ENCODE measurements at places on chromosomes 13 and 19.
A peak's percentile ranks its signal among the peaks of the same experiment; 100 is the strongest.

DNA sequence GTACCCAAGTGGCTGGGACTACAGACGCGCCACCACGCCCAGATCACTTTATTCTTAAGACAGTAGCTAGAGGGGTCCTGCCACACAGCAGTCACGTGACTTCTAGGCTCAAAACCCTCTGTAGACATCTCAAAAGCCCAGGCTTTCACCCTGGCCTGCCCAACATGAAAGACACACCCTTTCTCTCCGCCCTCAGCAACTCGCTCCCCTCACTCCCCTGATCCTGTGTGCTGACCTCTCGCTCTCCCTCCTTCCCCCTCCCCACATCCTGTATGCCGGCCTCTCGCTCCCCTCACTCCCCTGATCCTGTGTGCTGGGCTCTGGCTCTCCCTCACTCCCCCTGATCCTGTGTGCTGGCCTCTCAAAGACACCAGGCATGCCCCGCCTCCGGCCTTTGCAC, 77.4 kb downstream of the SLC15A1 start:
- no peak for DNase-seq

GRCh38 chr19:35879770-35880317, 11.5 kb downstream of the APLP1 start:
- peak; percentile 80 for DNase-seq

DNA sequence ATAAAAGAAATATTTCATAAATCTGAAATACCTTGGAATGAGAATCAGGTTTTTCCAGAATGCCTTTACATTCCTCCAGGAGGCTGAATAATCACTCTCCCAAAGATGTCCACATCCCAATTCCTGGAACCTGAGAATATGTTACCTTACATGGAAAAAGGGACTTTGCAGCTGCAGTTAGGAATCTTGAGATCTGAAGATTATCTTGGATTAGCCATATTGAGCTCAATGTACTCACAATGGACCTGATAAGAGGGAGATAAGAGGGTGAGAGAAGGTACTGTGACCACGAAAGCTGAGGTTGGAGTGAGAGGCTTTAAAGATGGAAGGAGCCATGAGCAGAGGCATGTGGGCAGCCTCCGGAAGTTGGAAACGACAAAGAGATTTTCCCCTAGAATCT, 36.8 kb upstream of the MBNL2 start:
- DNase-seq = no peak

DNA sequence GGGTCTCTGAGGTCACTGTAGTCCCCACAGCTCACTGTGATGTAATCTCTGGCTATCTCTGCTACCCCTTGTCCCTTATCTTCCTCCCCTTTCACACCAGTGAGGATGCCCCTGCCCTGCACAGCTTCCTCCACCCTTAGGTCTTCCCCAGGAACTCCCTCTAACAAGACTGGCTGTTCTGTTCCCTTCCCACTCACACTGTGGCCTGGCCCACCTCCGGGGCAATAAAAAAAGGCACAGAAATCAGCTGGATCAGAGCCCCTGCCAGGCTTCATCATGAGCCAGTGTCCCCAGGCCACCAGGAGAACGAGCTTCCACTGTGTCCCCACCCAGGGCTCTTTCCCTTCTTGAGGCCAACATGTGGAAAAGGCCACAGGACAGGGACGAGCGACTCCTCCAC, 4.6 kb downstream of the CEACAM3 start:
- no peak for DNase-seq

GRCh38 chr19:18308948-18309325, 13.9 kb downstream of the LSM4 start:
- DNase-seq = no peak

- no peak for DNase-seq
Observed at GRCh38 chr19:6221220-6221877, 58.4 kb downstream of the MLLT1 start.

- DNase-seq = no peak
Observed at GRCh38 chr13:99431927-99432608, 69.2 kb upstream of the TM9SF2 start.

DNA sequence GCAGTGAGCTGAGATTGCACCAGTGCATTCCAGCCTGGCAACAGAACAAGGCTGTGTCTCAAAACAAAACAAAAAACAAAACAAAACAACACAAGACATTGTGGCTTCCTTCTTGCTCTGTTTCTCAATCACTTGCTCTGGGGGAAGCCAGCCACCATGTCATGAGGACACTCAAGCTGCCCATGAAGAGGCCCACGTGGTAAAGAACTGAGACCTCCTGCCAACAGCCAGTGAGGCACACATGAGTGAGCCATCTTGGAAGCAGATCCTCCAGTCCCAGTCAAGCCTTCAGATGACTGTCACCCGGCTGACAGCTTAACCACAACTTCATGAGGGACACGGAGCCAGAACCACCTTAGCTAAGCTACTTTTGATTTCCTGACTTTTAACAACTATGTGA, 25.2 kb downstream of the CPT1C start:
- no peak for DNase-seq

DNA sequence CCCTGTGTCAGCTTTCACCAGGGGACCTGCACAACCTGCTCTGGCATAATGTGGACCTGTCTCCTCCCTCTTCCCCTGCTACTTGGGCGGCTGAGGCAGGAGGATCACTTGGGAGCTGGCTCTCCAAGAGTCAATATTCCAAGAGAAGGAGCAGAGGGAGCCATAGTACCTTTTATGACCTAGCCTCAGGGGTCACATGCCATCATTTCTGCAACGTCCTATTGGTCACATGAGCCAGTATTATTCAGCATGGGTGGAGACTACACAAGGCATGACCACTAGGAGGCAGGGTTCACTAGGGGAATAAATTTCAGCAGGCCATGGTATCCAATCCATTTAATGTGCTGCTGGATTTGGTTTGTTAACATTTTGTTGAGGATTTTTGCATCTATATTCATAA, 12.0 kb upstream of the SHFL start:
- peak; percentile 30 for DNase-seq

- no peak for DNase-seq
Observed at GRCh38 chr13:94343243-94343585, 136.3 kb downstream of the DCT start.

DNA sequence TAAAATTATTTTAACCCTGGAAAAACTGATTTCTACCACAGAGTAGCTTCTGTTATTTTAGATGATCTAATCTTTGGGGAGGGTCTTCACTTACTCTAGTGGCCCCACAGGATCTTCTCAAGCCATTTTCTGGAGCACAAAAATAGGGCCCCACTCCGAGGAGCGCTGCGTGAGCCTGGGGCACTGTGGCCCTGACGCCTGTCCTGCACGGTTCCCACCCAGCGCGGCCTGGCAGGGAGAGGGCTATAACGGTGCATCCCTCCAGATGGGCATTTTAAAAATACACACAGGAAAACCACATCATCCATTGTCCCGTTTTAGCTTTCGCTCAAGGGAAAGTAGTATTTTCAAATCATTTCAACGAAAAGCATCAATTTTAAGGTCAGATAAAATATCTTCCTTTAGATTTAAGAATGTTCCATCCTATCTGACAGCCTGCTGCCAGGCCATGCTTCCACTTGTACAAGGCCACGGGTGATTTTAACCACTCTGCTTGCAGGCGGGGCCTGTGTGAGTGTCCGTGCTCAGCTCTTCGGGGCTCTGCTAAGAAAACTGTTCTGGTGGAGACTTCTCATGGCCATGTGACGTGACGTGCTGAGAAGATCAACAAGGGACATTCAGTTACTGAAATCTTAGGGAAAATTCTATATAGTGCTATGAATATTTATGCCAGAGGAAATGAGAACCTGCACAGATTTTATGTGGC, 683.8 kb upstream of the SGCG start:
- DNase-seq = no peak

GRCh38 chr13:114017028-114017630, 43.3 kb upstream of the C13orf46 start:
- DNase-seq = no peak

- DNase-seq = no peak
Observed at GRCh38 chr19:39098365-39099269, 14.4 kb downstream of the ACP7 start.

GRCh38 chr13:36778083-36778671, 40.8 kb upstream of the RFXAP start:
- DNase-seq = no peak

DNA sequence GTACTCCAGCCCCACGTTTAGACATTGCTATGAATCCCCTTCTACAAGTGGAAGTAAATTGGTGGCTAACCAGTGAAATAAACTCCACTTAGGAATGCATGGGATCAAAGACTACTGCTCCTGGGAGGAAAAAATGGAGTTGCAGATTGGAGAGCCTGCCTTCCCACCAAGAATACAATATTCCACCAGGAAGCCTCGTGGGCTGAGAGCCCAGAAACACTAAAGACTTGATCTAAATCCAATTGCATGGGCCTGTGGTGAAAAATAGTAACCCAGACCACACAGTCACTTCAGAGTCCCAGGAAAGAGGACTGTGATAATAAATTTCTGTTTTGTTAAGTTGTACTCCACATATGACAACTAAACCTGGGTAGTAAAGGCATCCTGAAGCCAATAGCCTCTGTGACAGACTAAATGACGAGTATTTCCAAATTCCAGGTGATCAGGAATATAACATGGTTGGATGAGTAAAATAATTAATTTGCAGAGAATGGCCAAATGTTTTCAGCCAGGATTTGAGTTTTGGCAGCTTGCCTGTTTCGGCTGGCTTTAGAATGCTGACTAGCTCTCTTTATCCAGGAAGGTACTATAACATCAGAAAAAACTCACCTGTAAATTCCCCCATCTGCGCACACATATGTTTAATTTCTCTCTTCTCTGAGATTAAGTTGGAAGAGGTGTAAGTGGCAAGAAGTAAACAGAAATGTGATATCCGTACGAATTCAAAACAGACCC, 480.3 kb downstream of the LIG4 start:
- DNase-seq = no peak

- no peak for DNase-seq
Observed at GRCh38 chr13:77928909-77929308, 10.3 kb upstream of the EDNRB start.

DNA sequence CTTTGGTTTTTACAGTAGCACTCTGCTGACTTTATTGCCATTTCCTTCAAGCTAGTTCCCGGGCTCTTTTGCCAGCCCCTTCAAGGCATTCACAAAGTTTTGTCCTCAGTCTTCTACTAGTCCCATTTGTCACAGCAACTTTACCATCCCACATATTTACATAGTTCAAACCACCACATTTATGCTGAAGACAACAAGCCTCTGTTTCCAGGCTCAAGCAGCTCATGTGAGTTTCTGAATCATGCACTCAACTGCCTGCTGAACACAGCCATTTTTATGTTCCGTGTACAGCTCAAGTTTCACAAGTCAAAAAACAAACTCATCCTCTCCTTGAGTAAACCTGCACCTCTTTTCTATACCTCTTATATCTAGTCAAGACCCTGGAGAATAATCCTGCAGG, 977.0 kb upstream of the SLC10A2 start:
- no peak for DNase-seq

- no peak for DNase-seq
Observed at GRCh38 chr19:53866865-53867224, 838 bp upstream of the MYADM start.

DNA sequence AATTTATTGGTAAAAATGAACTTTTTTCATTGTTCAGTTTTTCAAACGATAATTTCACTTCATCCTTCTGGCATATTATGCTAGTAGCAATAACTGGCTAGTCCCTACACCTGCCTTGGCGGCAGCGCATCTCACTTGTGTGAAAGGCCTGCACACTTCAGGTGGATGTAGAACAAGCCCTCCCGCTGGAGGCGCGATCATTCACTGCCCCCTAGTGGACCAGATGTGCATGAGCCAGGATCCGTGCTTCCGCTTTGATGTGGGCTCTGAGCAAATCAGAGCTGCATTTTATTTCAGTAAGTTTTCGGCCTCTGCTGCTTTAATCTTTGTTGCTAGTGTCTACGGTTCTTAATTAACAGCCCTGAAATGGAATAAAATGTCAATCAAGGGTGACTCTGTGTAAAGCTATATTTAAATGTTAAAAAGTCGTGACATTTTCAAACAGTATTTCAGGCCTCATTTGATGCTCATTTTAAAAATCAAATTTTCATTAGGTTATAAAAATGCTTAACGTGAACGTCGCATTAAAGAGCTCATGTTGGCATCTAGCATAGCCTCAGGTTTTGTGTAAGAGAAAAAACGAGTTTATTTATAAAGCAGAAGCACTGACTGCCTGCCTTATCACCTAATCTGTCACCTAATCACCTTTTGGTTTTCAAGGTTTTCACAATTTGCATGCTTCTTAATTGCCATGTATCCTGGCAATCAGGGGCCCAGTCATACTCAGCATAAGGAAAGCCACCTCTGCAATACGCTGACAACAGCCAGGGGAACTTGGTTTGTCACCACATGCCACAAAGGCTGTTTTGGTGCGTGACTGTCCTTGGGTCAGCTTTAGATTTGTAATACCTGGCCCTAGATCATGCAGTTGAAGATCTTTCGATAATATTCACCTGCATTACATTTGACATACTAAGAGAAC, 112.2 kb downstream of the TEX26 start:
- peak; percentile 73 for DNase-seq

DNA sequence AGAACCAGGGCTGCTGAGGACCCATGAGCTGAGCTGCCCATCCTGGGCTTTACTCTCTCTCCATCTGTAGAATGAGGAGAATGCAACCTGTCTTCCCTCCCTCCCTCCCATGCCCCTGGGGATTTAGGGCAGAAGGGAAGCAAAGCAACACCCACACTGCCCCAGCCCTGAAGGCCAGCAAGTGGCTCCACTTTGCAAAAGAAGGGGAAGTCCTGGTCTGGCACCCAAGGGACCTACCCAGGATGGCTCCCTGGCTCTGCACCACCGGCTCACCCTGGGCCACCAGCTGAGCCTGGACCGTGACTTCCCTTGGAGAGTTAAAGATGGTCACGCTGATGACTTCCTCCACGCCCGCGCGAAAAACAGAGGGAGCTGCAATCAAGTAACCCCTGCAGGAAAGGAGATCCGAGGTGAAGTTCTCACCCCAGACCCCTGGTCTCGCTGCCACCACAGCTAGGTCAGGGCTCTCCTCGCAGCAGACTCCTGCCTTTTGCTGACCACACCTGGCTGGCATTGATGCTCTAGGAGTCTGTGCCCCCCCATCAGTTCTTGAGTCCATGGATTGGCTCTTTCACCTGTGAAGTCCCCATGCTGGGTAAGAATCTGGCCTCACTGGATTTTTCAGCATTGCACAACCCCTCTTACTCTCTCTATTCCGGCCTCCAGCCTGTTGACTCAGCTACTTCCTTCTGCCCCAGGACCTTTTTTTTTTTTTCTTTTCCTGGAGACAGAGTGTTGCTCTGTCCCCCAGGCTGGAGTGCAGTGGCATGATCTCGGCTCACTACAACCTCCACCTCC, 4.6 kb downstream of the CPAMD8 start:
- no peak for DNase-seq

- peak; percentile 82 for DNase-seq
Observed at GRCh38 chr13:91347202-91347995, at the start of gene MIR17HG. MIR17HG (plus strand) TSS chr13:91347687.

All from activated CD4-positive, alpha-beta T cell treated with anti-CD3 and anti-CD28 coated beads for 24 hours (primary cell).